Activated CD4-positive, alpha-beta T cell treated with anti-CD3 and anti-CD28 coated beads, Interleukin-2, amount 10 ng/mL, durations not matched to agents 24 days and 14 days (primary cell): ENCODE measurements at places on chromosomes 11 and 22. TPM values are rescaled to one million over a fixed set of nuclear protein-coding genes. Genes with fewer than 3 reads are reported as not detected.

DNA sequence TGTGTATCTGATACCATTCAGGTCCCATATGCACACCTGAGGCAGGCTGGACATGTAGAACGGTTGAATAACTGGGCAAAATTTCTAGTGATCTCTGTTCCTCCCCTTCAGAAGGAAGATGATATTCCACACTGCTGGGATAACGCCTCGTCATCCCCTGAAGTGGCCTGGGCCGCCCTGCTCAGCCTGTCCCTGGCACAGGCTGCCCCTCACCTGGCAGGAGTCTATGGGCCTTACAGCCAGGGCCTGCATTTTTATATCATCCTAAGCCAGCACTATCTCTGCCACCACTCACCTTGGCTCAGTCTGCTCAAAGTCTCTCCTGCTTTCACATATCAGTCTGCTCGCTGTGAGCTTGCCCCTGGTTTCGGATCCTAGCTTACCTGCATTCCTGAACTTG is 209.2 kb downstream of the CSNK2A3 start:
- no peak for DNase-seq

- no peak for DNase-seq
Observed at GRCh38 chr11:8639655-8640054, 42.8 kb downstream of the TRIM66 start.

- no peak for DNase-seq
Observed at GRCh38 chr22:43293259-43293654, 49.9 kb downstream of the SCUBE1 start.

GRCh38 chr11:65503949-65504673 is 5.3 kb downstream of the MALAT1 start:
- DNase-seq, result peak; percentile 69

DNA sequence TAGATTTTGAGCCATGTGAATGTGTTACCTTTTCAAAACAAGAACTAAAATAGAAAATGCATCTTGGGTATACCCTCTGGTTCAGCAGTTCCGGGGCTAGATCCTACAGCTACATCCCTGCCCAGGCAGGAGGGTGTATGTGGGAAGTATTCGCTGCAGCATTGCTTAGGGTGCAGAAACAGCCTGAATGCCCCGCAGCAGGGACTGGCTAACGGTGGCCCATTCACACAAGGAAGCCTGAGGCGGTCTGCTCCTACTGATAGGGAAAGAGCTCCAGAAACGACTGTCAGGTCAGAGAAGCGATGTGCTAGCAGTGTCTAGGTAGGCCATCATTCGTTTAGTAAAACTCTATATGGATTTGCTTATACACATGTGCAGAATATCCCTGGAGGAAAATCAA is 9.9 kb upstream of the RASL10A start:
- no peak for DNase-seq

GRCh38 chr11:17772704-17773600 is 38.4 kb downstream of the KCNC1 start:
- DNase-seq, result no peak

- no peak for DNase-seq
Observed at GRCh38 chr11:35893796-35894475, 49.9 kb upstream of the LDLRAD3 start.

DNA sequence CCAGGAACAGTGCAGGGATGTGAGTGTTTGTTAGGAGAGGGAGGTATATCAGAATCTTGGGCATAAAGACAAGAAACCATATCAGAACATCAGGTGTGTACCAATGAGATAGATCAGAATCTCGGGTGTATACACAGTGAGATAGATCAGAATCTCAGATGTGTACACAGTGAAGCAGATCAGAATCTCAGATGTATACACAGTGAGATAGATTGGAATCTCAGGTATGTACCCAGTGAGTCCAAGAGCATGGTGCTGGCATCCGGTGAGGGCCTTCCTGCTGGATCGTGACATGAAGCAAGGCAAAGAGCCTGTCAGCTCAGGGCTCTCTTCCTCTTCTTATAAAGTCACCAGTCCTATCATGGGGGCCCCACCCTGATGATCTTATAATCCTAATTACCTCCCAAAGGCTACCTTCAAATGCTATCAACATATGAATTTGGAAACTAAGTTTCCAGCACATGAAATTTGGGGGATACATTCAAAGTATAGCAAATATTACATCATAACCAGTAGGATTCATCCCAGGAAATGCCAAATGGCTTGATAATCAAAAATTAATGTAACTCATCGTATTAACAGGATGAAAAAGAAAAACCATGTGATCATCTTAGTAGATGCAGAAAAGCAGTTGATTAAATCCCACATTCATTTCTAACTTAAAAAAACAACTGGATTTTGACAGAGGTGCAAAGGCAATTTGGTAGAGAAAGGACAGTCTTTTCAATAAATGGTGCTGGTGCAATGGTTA is 28.6 kb downstream of the PPARA start:
- DNase-seq, result no peak

GRCh38 chr22:26333088-26333800 is 95.8 kb upstream of the ASPHD2 start:
- DNase-seq, result no peak

DNA sequence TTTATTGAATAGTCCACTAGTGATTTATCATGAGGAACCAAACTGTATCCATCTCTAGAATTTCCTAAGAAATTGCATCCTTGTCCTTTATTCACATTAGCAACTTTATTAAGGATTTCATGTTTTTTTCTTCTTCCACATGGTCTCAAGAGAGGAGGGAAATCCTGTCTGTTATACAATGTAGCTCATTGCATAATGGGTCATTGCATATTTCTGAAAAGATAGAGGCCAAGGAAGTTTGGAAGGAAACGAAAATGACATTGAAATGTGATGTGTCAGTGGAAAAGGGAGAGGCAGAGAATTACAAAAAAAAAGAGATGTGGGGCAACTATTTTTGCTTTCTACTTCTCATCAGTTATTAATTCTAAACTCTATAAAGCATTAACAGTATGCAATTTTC is 353.1 kb downstream of the METTL15 start:
- DNase-seq, result no peak

- no peak for DNase-seq
Observed at GRCh38 chr11:69513663-69514224, 32.3 kb downstream of the LINC01488 start.

- DNase-seq, result no peak
Observed at GRCh38 chr11:76768909-76769560, 14.1 kb upstream of the TSKU start.

DNA sequence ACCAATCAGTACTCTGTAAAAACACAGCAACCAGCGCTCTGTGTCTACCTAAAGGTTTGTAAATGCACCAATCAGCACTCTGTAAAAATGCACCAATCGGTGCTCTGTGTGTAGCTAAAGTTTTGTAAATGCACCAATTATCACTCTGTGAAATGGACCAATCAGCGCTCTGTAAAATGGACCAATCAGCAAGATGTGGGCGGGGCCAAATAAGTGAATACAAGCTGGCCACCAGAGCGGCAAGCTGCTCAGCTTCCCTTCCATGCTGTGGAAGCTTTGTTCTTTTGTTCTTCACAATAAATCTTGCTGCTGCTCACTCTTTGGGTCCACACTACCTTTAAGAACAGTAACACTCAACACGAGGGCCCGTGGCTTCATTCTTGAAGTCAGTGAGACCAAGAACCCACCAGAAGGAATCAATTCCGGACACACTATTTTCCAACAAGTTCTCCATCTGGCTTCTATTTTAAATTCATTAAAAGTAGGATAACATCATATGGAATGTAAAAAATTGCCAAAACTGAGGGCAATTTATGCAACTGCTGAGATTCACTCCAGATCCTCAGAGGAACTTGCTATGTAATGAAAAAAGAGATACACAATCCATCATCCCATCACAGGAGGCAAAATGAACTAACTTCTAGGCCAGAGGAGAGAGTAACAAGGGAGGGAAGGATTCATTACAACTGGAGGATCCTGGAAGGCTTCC is 3.1 kb upstream of the PANX1 start:
- no peak for DNase-seq

DNA sequence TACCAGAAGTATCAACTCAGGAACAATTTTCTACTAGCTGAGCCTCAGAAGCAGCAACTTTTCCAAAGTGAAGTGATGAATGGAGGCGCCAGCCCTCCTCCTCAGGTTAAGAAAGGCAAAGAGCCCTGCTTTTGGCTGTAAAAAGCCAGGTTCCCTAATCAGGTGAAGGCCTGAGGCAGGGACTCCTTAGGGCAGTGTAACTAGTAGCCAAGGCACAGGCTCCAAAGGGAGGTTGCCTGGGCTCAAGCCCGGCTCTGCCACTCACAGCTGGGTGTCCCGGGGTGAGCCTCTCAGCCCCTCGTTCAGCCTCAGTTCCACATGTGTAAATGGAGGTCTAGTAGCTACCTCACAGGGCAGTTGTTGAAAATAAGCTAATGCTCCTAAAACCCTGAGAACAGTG is 19.5 kb downstream of the TSKU start:
- no peak for DNase-seq

GRCh38 chr11:113426686-113427085 is 39.1 kb downstream of the ANKK1 start:
- DNase-seq, result no peak

DNA sequence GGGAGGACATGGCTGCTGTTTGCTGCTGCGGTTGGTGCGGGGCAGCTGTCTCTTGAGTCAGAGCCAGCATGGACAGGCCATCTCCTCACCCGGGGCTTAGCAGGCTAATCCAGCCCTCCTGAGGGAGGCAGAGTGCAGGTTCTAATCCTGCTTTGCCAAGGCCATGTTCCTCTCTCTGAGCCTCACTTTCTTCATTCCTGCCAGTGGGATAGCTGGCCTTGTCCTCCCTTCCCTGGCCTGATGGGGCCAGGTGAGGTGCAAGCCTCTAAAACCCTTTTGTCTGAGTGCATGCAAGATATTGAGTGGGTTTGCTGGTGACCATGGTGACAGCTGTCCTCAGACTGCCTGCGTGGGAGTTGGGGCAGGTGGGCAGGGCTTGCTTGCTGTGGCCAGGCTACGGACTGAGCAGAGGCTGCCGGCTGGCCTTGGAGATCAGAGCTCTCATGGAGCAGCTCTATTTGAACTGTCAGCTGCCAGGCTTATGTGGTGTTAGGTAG is 3.6 kb downstream of the USP35 start:
- no peak for DNase-seq

- DNase-seq, result no peak
Observed at GRCh38 chr22:48975886-48976285, 851.8 kb downstream of the BRD1 start.

GRCh38 chr11:86288776-86289507 is 13.1 kb upstream of the HIKESHI start:
- peak; percentile 56 for DNase-seq

GRCh38 chr11:92443199-92443598 is 218.6 kb downstream of the FAT3 start:
- DNase-seq, result no peak

GRCh38 chr11:69293087-69293486 is 868 bp upstream of the MYEOV start:
- DNase-seq, result no peak

GRCh38 chr22:22974795-22975580 is 87.4 kb downstream of the IGLL5 start:
- no peak for DNase-seq

DNA sequence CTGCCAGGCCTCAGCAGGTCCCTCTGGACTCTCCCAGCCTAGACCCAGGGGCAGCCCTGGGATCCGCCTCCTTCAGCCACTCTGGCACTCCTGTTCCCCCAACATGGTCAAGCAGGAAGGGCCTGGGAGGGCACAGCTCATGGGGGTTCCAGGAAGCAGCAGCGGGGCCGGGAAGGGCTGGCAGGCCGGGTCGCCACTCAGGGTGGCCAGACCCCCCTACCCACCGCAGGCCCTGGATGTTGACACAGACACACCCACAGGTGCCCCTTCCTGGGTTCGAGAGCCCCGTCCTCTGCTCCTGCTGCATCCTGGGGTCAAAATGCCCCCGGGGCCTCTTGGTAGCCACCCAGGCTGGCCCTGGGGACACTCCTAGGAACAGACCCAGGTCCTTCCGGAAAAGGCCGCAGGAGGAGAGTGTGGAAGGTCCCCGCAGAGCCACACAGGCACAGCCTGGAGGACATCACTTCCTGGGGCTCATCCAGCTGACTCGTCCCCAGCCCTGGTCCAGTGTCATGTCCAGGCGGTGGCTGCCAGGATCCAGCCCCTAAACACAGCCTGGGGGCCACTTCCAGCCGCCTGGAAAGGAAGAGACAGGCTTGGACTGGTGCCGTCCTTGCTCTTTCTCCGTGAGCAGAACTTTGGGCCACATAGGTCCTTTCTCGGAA is 6.8 kb upstream of the PIM3 start:
- DNase-seq, result no peak

GRCh38 chr11:90243534-90243933 is 20.7 kb upstream of the CHORDC1 start:
- no peak for DNase-seq

DNA sequence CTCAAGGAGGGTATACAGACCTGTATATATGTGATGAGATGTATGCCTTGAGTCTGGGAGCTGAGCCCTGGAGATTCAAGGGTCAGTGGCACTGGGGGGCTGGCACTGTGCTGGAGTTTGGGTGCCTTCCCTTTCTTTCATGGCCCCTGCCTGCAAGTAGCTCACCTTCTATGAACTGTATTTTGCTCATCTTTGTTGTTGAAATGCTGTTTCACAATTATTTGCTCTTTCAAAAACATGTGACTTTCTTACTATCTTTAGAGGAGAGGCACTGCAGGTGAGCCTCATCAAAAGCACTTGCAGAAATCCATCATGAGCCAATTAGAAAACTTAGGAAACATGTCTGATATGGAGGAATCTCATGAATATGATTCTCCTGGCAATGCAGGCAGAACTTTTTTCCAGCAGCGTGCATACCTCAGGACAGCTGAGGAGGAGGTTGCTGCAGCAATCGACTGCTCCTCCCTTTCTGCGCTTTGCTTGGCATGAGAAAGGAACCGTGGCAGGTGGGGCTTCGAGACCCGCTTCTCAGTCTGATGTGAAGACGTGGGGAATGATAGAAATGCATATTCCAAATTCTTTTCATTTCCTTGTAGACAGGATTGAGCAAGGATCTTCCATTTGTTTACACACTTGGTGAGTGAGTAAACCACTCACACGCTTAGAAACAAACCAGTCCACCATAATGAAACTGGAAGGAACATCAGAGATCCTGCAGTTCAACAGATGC is 178.4 kb upstream of the E2F8 start:
- DNase-seq, result no peak

DNA sequence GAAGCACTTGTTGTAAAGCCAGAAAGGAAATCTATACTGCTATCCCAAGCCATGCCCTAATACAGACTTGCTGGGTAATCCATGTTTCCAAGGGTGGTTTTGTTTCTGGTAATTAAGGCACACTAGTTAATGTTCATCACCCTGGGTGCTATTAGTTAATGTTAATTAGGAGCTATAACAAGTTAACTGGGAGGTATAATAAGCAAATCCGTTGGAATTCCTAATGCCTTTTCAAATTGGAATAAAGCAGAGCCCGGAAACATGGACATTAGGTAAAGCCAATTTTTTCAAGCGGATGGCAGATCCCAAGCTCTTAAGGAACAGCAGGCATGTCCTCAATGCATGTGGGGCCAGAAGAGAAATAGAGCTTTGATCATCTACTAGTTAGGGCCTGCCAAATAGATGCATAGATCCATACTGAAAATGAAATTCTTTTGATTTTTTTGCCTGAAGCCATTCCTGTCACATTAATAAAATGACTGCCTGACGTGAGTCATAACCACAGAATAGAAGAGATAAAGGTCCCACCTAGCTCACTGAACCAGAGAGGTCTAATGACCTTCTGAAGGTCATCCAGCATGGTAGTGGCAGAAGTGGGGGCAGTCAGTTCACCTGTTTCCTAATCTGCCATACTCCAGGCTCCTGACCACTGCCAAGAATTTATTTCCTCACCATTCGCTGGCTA is 28.5 kb upstream of the CCDC34 start:
- DNase-seq, result no peak

The ACTN3 gene
- total RNA-seq, result 0.07 TPM in 2 replicates

The ALDH3B2 gene
- not detected in 2 replicates for total RNA-seq

The GRAMD1B gene
- total RNA-seq, result 117 TPM in 2 replicates

The MUC5AC gene
- total RNA-seq, result not detected in 2 replicates

The SEPTIN3 gene
- total RNA-seq, result 5.7 and 6.8 TPM in 2 replicates

The MS4A15 gene
- total RNA-seq, result not detected in 2 replicates

The TTC36 gene
- 0.38 and 0.65 TPM in 2 replicates for total RNA-seq

The DERL3 gene
- total RNA-seq, result 13.4 and 14.8 TPM in 2 replicates
